ENCODE measurements at places on chromosomes 7 and 10.

DNA sequence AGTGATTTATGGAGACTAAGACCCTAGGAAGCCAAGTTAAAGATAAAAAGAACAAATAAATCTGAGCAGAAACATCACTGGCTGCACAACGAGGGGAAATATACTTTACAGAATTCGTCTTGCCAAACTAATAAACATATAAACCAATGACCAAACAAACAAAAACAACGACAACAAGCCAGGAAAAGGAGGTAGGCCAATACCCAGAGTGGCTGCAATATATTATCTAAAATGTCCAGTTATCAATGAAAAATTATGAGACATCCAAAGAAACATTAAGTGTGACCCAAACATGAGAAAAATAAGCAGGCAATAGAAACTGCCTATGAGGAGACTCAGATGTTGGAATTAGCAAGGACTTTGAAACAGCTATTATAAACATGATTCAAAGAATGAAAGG, 81.0 kb downstream of the PKD1L1 start:
- DNase-seq: no peak

- no peak for DNase-seq
These were observed 83.5 kb upstream of the IKZF1 start for GRCh38 chr7:50221028-50221427.

DNA sequence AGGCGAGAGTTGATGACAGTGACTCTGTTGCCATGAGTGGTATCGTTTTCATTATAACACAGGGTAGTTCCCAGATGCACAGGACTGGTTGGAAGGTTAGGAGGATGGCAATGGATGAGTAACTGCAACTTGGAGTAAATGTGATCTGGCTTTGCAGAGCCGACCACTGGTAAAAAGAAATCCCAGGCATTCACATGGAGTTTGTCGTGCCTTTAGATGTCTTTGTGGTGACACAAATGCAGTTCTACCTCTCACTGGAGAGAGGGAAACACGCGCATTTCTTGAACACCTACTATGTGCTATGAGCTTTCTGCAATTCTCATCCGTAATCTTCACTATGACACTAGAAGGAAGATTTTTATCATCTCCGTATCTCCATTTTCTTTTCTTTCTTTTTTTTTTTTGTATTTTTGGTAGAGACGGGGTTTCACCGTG, 1.7 kb upstream of the MNX1 start:
- DNase-seq: no peak

- DNase-seq: no peak
These were observed 71.1 kb upstream of the ABLIM1 start for GRCh38 chr10:114729103-114729659.

DNA sequence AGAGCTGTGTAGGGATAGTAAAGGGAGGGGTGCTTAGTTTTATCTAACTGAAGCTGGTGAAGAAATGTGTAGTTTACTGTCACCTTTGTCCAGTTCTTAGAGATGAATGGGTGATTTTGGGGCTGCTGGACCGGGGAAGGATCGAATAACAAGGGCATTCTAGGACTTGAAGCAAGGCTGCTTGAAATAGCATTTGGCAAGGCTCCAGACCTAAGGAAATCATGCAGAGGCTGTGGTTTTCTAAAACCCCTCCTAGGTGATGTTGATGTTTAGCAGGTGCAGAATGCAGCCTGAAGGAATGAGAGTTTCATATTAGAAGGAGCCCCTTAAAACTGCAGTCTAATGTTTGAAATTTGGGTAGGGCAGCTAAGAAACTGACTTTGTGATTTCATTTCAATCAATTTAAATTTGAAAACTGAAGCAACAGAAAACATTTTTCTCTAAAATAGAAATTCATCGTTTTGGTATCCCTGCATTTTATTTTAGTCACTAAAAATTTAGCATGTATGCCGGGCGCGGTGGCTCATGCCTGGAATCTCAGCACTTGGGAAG, 68.5 kb downstream of the TET1 start:
- DNase-seq: no peak

DNA sequence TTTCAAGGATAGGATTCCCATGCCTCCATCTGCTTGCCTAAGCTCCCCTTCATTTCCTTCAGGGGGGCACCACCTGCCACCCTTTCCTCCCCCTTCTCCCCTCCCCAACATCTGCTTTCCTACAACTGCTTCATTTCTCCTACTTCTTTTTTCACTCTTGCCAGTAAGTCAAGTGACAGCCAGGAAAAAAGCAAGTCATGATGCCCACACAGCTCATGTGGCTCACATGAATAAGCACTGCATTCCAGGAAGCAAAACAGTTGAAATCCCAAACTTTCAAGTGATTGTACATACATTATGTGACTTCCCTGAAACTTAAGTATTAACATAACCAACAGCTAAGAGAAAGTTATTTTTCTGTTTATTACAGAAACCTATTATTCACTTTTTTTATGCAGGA, 78.6 kb downstream of the TNS3 start:
- no peak for DNase-seq

- no peak for DNase-seq
These were observed 186.3 kb downstream of the PLPP4 start for GRCh38 chr10:120643351-120643750.

DNA sequence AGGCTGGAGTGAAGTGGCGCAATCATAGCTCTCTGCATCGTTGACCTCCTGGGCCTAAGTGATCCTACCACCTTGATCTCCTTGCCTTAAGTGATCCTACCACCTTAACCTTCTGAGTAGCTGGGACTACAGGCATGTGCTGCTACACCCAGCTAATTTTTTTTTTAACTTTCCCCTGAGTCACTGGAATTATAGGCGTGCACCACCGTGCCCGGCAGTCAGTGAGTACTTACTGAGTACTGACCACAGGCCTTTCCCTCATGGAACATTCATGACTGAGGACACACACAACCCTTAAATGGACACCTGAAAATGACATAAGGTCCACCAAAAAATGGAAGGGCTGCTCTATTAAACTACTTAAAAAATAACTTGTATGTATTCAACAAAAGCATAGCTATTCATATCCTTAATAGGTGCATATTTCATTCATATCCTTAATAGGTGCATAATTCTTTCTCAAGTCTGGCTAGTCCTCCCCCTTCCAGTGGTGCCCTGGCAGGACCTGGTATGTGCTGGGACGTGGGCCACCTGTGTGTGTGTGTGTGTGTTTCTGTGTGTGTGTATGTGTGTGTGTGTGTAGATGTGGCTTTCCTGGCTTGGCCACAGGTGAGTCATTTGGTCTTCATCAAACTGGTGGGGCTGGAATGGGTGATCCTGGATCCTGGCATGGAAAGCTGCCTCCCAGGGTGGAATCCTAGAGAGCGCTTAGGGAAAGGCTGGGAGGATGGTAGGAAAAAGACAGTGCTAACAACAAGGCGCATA, 3.5 kb downstream of the FAM180A start:
- no peak for DNase-seq

DNA sequence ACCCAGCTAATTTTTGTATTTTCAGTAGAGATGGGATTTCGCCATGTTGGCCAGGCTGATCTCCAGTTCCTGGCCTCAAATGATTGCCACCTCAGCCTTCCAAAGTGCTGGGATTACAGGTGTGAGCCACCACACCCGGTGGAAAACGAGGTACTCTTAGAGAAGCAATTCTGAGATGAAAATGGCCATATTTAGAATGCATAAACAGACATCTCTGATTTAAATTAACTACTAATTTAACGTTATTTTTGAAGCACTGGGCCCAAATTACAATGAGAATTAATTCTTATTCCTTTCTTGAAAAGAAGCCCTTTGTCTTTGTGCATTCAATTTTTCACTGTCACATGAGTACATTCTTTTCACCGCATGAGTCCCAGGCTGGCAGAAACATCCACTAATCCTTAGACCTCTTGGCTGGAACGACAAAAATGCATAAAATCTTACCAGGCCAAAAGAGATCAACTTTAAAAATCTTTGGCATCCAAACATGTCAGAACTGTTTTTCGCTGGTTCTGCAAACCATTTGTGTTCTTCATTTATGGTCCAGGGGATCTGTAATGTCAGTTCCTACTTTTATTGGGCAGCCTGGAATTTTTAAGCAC, 60.1 kb upstream of the CAPZA2 start:
- DNase-seq: no peak

- DNase-seq: no peak
These were observed 5.4 kb downstream of the COL13A1 start for GRCh38 chr10:69807122-69807521.

DNA sequence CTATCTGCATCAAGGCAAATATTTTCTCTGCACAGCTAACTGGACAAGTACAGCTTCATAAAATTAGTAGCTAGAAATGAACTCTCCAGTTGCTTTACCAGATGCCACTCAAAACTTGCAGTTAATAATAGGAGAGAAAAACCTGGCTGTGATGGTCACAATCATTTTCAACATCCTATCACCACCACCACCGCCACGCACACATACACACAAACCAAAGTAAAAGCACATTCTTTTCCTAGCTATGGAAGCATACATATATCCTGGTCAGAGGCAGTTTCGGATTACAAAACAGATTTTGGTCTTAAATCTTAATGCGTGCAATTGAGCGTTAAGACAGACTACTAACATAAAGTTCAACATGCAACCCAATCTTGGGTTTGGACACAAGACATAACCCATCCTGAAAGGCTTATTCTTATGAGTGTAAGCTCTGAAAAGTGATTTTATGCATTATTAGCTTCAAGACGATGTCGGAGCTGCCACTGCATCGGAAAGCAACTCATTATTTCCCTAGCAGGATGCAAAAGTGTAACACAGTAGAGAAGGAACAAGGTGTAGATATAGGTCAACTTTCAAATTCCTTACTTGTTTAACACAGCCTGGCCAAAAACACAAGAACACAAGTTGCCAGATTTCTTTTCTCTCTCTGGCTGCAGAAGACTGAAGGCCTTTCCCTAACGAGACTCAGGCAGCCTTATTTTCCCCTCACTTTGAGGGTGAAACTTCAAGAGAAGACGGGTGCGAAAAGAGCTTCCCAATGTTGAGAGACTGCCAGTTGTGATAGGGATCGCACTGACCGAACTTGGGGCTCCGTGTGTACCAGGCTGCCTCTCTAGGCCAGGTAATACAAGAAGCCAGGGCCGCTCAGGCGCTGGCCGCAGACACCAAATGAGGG, 1.2 kb downstream of the CACUL1 start:
- DNase-seq: no peak

GRCh38 chr10:1737222-1738061, at the start of gene ADARB2:
ADARB2 (minus strand) TSS chr10:1737525.
- DNase-seq: peak; percentile 87

DNA sequence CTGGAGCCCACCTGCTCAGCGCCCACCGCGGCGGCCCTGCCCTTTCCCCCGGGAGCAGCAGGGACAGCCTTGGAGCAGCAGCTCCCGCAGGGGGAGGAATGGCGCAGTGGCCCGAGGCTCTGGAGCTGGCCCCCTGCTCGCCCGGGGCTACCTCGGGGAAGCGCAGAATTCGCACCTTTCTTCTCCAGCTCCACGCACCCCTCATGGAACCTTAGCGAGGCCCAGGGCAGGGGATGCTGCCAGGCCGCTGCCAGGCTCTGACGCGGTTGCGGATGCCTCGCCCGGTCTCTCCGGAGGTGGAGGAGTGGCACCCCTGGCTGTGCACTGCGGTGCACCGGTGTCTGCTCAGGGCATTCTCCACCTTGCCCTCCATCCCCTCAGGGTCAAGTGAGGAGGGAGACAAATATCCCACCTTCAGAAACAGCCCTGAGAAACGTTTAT, 84.9 kb upstream of the MKI67 start:
- DNase-seq: no peak

DNA sequence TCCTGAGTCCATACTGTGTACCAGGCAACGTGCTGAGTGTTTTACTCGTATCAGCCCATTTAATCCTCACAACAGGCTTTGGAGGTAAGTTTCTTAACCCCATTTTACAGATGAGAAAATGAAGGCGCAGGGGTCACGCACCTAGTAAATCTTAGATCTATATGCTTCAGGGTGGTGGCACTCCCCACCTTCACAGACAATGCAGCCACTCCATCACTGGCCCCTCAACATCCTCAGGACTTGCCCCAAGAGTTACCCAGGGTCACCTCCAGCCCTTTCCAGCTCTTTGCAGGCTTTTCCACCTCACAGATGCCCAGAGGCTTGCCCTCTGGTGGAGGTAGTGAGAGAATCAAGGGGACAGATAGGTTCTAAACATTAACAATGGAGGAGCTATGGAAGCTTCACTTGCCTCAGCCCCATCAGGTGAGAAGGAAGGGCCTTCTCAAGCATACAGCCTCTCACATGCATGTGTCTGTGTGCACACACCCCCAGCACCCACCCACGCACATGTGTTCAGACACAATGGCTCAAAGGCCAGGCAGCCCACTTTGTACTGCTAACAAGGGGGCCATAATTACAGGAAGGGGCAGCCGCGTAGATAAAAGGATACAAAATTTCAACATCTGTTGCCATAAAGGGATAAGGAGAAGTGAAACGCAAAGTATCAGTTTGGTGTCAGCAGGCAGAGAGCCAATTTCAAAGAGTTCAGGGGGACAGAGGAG, 29.1 kb downstream of the DPCD start:
- DNase-seq: no peak

- DNase-seq: no peak
These were observed 4.7 kb downstream of the GDF2 start for GRCh38 chr10:47326927-47327330.

- DNase-seq: no peak
These were observed 38.1 kb upstream of the ANTXRL start for GRCh38 chr10:46248651-46249146.

- DNase-seq: no peak
These were observed 547.7 kb upstream of the GALNT17 start for GRCh38 chr7:70583965-70584883.

- DNase-seq: no peak
These were observed 22.3 kb upstream of the GDI2 start for GRCh38 chr10:5835446-5836095.

- DNase-seq: no peak
These were observed 87.2 kb upstream of the PFKP start for GRCh38 chr10:2980116-2980515.

DNA sequence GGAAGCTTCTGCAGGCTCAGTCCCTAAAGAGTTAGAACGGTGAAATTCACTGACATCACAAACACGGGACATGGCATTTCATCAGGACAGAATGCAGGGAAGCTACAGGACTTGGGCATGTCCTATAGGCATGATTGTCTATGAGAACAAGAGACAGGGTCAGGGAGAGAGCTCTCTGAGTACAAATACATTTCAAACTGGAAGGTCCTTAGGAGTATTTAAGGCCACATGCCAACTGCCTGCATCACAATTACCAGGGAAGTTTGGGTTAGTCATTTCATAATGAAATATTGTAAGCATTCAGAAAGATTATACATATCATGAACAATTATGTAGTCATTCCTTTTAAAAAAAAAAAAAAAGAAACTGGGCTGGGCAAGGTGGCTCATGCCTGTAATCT, 71.3 kb downstream of the CREB3L2 start:
- no peak for DNase-seq

DNA sequence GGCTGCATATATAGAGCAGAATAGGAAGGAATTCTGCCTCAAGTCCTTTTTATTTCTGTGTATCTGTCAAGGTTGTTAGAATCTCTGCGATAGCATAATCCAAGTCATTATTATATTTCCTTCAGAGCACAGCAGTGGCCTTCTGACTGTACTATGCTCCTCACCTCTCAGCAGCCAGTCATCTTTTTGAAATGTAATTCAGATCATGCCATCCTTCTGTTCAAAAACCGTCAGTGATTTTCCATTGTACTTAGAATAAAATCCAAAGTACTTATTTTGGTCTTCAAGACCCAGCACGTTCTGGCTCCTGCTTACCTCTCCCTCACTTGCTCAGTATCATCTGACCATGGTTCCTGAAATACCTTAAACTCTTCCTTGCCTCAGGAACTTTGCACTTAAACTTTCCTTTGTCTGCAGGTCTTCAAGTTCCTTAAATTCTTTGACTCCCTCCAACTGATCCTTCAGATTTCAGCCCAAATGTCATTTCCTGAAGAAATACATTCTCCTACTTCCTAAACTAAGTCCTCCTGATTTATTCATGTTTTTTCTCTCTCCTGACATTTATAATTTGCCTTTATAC, 112.4 kb downstream of the ST7 start:
- DNase-seq: no peak
